Fibroblast of the conjunctiva (primary cell): ENCODE measurements at places on chromosomes 1 and 21.

- no peak for DNase-seq
These were observed 9.4 kb upstream of the PLA2G2E start for GRCh38 chr1:19932866-19933265.

GRCh38 chr1:227744668-227745067 lies 9.4 kb downstream of the SNAP47 start:
- no peak for DNase-seq

- no peak for DNase-seq
These were observed 15.0 kb upstream of the PSMB2 start for GRCh38 chr1:35656148-35656862.

DNA sequence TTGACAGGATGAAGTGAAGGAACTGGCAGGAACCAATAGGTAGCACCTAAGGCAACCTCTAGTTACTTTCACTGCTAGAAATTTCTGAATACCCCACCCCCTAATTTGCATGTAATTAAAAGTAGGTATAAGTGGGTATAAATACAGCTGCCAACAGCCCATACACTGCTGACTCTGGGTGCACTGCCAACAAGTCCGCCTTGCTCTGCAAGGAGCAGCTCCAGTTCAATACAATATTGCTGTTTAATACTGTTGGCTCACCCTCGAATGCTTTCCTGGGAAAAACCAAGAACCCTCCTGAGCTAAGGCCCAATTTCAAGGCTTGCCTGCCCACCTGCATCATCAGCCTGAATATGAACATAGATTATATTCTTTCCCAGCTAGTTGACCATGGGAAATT lies 981.9 kb downstream of the ADGRL2 start:
- no peak for DNase-seq

DNA sequence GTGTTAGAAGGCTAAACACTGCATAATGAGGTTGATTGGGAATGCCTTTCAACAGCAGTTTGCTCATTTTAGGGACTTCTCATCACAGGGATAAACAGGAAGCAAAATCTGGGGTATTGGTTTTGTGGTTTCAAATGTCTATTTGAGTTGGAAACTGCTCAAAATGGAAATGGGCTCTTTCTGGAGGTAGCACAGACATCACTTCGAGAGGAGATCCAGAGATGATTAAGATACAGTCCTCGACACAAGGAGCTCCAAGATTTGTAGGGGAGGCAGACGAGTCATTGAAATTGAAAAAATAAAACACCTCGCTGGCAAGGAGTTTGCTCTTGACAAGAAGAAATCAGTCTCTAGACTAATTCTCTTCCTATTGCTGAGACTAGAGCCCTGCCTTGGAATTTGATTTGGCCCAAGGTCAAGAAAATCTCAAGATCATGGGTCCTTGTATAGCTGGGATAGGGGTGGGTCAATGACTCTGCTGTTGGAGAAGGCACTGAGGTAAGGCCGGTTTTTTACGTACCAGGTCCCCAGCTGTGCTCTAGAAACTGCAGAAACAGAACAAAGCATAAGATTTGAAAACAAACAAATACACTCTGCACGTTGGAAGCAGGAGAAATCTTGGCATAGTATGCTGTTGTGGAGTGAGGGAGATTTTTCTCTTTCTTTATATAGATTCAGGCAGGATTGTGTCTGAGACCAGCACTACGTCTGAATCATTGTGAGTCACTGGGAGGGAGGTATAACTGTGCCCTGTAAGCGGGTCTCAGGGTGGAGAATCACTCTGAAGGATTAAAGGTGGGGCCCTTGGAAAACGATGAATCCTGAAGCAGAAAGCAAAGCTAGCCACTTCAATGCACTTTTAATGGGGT lies 17.7 kb upstream of the KLHDC8A start:
- DNase-seq, result no peak

DNA sequence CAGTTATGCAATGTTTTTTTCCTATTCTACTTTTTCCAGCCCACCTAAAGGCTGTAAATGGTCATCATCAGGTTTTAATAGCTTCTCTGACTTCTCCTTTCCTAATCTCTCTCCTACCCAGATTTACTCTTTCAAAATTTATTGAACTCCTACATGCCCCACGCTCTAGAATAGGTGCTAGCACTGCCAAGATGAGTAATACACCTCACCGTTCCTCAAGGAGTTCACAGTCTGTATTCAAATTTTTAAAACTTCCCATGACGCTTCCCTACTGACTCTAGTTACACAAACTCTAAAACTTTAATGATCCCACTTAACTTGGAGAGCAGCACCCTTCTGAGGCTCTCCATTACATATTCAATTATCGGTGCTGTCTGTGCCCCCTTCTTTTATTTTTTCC lies 51.6 kb downstream of the ALG14 start:
- DNase-seq, result no peak

GRCh38 chr1:10019561-10019960 lies 13.2 kb upstream of the UBE4B start:
- DNase-seq, result no peak

- DNase-seq, result no peak
These were observed 12.7 kb upstream of the ZMYM6 start for GRCh38 chr1:35044431-35044830.

- peak; percentile 1 for DNase-seq
These were observed 26.7 kb downstream of the C1orf146 start for GRCh38 chr1:92244376-92244775.

- no peak for DNase-seq
These were observed 175.5 kb downstream of the RGS7 start for GRCh38 chr1:241181471-241181870.

DNA sequence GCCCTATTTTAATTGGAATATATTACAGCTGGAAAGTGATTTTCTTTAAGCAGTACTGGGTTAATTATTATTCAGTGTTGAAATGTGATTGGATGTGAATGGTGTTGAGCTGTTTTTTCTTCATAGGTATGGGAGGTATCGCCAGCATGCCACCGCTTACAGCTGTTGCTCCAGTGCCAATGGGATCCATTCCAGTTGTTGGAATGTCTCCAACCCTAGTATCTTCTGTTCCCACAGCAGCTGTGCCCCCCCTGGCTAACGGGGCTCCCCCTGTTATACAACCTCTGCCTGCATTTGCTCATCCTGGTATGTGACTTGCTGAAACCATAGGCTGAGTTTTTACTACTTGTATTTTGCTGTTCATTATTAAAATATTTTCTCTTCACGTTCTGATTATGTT lies 107.7 kb downstream of the ITSN1 start:
- DNase-seq, result no peak

GRCh38 chr1:9476790-9477463 lies 62.3 kb upstream of the SLC25A33 start:
- DNase-seq, result no peak

GRCh38 chr1:204410688-204411450 lies 748 bp downstream of the PPP1R15B start:
- DNase-seq, result no peak

DNA sequence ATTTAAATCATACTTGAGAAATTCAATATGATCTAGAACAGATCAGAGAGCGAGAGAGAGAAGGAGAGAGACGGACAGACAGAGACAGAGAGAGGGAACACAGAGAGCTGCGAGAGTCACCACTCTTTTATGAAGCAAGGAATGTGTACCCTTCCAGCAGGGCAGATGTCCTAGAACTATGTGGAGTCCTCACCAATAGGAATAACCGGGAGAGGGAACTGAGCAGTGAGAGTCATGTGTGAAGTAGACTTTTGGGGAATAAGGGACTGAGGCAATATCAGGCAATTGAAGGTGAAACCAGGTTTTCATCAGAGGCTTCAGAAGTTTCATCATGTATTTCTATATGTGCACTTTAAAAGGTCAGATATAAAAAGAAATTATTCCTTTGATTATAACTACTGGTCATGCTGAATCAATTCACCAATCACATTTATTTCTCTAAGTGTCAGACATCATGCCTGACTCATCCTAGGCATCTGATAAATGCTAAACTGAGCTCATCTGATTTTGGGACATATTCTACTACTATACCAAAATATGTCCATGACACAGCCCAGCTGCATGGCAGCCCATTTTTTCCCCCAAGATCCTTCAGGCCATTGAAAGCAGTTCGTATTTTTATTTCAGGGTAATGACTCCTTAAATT lies 22.4 kb downstream of the VTCN1 start:
- peak; percentile 59 for DNase-seq

DNA sequence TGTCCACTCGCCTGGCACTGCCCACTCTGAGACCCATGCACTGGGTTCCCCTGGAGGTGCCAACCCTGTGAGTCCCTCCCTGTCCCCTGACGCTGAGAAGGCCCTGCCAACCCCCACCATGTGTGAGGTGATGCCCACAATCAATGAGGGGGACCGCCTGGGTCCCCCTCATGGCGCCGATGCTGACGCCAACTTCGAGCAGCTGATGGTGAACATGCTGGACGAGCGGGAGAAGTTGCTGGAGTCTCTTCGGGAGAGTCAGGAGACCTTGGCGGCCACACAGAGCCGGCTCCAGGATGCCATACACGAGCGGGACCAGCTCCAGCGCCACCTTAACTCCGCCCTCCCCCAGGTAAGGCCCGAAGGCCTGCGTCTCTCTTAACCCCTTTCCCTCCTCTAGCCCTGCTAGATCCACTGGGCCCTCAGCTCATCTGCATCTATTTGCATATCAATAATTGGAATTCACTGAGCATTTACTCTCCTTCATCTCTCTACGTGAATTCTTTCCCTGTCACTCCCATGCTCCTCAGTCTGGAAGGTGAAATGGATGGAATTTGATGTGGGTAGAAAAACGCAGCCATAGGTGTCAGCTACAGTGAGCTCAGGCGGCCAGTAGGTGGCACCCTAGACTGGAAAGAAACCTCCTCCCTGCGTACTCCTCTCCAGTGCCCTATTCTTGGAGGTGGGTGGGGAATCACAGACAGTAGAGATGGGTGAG lies 12.8 kb downstream of the PPFIA4 start:
- peak; percentile 41 for DNase-seq

GRCh38 chr1:84379917-84380180 lies 18.4 kb upstream of the DNASE2B start:
- no peak for DNase-seq

DNA sequence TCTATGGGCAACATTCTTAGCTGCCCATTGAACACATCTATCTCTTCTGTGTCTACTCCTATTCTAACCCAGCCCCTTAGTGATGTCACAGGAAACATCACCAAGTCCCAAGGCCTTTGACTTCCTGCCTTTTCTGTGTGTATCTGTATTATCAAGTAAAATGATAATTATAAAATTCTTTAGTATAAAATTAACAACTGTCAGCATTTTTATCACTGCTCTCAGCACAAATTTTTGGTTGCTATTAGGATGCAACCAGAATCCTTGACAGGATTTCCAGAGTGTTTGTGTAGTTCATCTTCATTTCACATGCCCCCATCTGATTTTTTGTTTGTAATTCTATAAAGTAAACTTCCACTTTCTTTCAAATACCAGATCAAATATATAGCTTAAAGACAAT lies 33.8 kb downstream of the OR10Z1 start:
- no peak for DNase-seq

GRCh38 chr1:10785728-10786638 lies 10.5 kb downstream of the CASZ1 start:
- no peak for DNase-seq

GRCh38 chr1:152873495-152873894 lies 4.6 kb upstream of the SMCP start:
- DNase-seq, result no peak

DNA sequence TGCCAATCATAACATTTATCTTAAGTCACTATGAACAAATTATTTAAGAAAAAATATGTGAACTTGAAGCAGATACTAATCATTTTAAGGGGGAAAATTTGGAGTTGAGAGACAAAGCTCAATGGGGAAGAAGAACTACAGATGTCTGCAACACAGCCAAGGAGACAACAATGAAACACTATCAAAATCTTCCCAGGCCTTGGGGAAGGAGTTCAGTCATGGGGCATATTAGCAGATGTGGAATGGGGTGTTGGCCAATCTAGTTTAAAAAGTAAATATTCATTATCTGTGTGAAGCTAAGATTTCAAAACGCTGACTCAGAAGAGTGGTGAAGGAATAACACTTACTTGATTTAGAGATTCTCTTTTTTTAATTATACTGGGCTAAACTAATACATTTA lies 671.6 kb upstream of the ZP4 start:
- DNase-seq, result no peak

DNA sequence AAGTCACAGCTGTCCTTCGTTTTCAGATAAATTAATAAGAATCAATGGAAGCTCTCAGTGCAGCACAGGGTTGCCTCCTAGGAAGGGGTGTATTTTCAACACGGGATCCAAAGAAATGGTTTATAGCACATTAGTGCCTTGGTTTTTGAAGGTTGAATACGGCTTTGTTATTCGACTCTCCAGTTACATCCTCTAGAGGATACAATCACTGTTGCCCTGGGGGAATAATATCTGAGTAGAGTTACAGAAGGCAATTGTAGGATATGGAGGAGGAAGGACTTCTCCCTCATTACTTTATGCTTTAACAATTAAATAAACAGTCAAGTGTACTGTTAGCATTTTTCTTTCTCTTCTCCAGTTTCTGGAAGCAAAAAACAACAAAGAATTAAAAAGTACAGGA lies 14.3 kb upstream of the ZNF326 start:
- DNase-seq, result no peak

GRCh38 chr1:58460469-58460868 lies 86.1 kb downstream of the OMA1 start:
- no peak for DNase-seq

- DNase-seq, result no peak
These were observed 36.4 kb downstream of the VANGL1 start for GRCh38 chr1:115678141-115678540.

DNA sequence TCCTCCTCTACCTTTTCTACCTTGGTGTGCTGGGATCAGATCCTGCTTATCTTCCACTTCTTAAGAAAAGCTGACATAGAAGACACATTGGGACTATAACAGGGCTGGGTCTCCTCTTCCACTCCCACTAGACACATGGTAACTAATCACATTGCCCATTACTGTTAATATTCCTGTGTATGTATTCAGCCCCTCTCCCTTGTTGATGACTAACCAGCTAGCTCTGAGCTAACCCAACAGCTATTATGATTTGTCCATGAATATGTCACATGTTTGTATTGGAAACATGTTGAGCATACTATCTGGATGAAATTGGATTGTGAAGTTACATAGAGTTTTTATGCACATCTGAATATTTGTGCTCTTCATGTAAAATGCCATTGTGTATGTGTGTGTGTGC lies 52.9 kb downstream of the MPZL1 start:
- DNase-seq, result no peak
